Activated CD8-positive, alpha-beta memory T cell treated with anti-CD3 and anti-CD28 coated beads, Interleukin-2, amount 50 U/mL, for 4 hours (primary cell): ENCODE measurements at places on chromosomes 16 and 17.
A peak's percentile ranks its signal among the peaks of the same experiment; 100 is the strongest.

GRCh38 chr16:17476414-17477259 is 5.9 kb upstream of the XYLT1 start:
- DNase-seq = peak; percentile 37

DNA sequence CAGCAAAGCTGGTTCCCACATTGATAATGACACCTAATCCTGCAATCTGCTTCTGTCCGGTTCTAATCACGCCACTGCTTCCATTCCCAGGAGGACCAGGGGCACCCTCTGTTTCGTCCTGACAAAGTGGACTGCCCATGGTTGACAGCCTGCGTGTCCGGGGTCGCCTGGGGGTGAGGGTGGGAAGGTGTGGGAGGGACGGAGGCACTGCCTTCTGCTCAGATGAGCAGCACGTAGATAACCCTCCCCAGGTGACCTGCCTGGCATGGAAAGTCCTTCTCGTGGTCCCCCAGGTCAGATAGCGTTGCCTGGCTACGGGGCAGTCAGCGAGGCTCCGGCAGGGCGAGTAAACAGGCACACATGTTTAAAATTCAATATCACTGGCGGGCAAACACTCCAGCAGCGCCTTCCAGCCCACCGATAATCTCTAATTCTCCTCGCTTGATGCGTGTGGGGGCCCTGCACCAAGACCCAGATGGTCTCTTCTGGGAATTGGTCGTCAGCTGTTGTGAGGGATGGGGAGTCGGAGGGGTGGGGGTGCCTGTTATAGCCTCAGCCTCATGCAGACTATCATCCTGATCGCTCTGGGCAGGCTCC is 132.2 kb downstream of the RAP1GAP2 start:
- no peak for DNase-seq

DNA sequence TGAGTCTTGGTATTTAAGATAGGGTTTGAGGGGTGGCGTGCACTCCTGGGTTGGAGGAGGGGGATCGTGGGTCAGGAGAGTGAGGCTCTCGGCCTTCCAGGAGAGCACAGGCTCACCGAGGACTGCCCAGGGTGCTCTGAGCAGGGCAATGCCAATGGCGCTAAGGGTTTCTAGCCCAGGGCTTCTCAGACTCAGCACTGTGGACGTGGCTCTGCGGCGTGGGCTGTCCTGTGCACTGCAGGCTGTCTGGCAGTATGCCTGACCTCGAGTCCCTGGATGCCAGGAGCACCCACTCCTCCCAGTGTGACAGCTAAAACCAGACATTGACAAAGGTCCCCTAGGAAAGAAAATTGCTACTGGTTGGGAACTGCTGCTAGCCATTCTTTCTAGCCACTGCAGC is 37.2 kb upstream of the ENDOV start:
- DNase-seq = no peak

DNA sequence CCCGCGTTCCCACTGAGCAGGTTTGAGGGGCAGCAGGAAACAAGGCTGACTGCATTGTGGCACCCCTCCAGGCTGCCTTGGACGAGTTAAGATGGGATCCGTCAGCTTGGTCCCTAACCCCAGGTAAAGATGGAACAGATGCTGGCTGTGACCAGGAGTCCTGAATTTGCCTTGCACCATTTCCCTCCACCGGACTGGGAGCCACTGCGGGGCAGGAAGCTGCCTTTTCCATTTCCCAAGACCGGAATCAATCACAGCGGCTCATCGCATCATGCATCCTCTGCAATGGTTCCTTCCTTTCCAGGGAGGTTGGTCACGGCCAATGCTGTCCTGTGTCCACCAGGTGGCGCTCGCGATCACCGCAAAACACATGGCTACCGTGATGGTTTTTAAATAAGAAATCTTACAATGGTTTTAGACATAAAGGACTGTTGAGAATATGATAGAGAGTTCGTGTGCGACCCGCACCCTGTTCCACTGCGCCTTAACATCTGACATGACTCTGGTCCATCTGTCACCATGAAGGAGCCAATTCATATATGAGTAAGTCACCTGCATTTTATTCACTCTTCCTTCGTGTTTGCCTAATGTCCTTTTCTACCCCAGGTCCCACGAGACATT is 6.8 kb upstream of the MEAK7 start:
- peak; percentile 86 for DNase-seq

- DNase-seq = no peak
These were observed 28.7 kb downstream of the MRM1 start for GRCh38 chr17:36629970-36630502.

DNA sequence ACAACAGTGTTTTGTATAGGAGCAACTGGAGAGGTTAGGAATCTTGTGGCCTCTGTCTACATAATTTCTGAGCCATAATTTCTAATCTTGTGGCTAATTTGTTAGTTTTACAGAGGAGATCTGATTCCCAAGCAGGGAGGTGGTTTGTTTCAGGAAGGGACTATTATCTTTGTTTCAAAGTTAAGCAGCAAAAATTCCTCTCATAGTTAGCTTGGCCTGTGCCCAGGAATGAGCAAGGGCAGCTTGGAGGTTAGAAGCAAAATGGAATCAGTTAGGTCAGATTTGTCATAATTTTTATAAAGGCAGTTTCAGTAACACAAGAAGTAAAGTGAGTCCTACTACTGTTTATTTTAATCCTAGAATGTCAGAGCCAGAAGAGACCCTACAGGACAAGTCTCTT is 2.0 kb upstream of the RDM1 start:
- no peak for DNase-seq

DNA sequence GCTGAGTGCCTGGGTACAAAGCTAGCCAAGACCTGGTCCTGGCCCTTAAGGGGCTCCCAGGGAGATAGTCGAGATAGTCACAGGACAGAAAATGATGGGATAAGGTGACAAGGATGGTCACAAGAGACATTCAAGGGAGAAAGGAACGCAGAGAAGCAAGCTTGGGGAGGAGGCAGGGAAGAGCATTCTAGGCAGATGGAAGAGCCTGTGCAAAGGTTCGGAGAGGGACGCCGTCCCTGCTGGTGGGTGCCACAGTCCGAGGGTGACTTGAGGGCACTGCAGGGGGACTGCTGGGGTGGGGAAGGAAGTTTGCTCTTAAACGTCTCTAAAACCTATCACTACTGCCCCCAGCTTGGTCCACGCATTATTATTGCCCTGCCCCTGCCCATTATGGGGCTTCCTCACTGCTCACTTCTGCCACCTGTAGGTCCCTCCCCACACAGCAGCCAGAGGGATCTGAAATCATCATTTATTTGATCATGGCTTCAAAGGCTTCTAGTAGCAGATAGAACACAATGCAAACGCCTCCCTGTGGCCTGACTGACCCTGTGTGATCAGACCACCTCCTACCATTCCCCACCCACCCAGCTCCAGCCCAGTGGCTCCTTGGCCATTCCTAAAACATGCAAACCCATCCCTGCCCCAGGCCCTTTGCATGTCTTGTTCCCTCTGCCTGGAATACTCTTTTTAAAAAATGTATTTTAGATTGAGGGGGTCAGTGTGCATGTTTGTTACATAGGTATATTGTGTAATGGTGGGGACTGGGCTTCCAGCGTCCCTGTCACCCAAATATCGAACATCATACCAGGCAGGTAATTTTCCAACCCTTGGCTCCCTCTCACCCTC is 60.3 kb downstream of the RMI2 start:
- peak; percentile 39 for DNase-seq

GRCh38 chr17:41012326-41013120 is 3.6 kb upstream of the KRTAP3-1 start:
- no peak for DNase-seq

- no peak for DNase-seq
These were observed 152.0 kb downstream of the HS3ST3B1 start for GRCh38 chr17:14452856-14453255.
